HuH-7 (cell line): ENCODE measurements at places on chromosomes 7 and 10.
A peak's percentile ranks its signal among the peaks of the same experiment; 100 is the strongest.

DNA sequence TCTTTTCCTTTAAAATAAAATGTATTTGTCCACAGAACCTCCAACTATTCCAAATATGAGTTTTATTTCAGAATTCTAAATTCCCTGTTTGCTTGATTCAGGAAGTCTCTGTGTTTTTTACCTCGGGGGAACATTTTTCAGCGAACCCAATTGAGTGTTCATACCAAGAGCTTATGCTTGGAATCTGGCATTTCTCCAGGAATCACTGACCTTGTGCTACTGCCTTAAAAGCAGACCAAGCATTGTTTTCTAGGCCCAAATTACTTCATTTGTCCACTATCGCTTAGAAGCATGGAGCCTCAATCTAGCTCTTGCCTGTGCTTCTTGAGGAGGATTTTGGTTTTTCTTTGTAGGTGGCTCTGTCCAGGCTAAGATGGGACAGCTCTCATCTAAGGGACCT lies 59.4 kb downstream of the EBLN1 start:
- no peak for DNase-seq

DNA sequence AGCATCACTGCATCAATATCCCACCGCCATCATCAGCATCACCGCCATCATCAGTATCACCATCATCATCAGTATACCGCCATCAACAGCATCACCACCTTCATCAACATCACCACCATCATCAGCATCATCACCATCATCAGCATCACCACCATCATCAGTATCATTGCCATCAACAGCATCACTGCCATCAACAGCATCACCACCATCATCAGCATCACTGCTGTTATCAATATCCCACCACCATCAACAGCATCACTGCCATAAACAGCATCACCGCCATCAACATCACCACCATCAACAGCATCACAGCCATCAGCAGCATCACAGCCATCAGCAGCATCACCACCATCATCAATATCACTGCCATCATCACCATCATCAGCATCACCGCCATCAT lies 115.8 kb downstream of the RGS10 start:
- DNase-seq = no peak

DNA sequence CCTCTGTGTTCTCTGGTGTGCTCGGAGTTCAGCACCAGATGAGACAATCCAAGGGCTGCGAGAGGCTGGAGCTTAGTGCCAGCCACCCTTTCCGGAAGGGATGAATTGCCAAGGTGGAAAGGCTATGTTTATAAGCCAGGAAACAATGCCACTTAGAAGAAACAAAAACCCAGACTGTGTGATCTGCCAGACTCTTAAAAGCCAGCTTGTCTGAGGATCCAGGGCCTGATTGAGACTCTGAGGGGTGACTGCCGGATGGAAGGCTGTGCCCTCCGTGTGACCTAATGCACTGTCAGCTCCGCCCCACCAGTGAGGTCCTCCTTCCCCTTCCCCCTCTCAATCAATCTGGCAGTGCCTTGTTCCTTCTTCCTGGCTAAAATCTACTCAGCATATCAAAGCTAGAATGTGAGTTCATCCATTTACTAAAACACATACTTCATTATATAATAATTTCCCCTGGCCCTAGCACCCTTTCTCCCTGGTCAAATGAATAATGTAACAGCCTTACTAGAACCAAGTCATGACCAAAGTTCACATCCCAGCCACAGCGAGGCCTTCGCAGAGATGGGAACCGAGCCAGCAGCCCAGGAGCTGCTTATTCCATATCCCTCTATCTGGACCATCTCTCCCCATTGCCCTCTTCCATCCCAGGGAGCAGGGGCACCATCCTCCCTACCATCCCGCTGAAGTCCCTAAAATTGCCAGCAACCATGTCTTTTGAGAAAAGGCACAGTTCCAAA lies 25.5 kb downstream of the FAM107B start:
- DNase-seq = peak; percentile 18

- no peak for DNase-seq
These were observed 218.3 kb downstream of the TRIL start for GRCh38 chr7:28739826-28740225.

DNA sequence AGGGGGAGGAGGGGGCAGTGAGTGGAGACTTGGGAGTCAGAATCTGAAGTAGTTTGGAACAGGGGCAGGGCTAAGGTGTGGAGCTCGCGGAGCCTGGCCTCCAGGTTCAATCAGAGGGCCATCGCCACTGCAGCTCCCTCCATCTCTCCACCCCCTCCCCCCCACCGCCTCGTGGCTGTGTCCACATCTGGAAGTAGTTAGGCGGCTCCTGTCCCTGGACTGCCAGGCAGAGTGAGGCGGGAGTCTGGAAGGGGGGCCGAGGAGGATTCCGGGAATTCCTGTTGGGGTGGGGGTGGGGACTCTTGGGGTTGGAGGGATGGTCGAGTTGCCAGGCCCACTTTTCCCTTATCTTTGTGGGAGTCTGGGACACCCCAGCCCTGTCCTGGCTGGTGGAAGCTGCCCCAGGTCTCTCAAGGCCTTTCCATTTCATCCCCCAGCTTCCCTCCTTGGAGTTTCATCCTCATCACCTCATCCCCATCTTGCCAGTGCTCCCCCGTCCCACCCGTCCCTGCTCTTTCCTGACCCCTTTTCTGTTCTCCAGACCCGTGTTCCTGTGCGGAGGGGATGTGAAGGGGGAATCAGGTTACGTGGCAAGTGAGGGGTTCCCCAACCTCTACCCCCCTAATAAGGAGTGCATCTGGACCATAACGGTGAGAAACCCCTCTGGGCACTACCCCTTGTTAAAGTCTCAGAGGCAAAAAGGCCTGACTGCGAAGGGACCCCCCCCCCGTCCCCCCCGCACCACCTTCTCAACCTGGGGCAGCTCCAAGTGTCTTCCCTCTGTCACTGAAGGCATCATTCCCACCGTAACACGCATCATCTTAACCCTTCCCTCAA lies 944 bp downstream of the PCOLCE start:
- DNase-seq = no peak

- DNase-seq = no peak
These were observed 32.3 kb downstream of the AGR3 start for GRCh38 chr7:16849296-16850148.

- DNase-seq = no peak
These were observed 32.4 kb downstream of the UNC5B start for GRCh38 chr10:71244431-71245419.

GRCh38 chr10:121069061-121069850 lies 218.1 kb downstream of the WDR11 start:
- no peak for DNase-seq

GRCh38 chr7:82255706-82256105 lies 187.9 kb downstream of the CACNA2D1 start:
- no peak for DNase-seq

- peak; percentile 64 for DNase-seq
These were observed 1.2 kb downstream of the JAZF1 start for GRCh38 chr7:28179120-28180030.

GRCh38 chr10:14302035-14302434 lies 28.7 kb downstream of the FRMD4A start:
- DNase-seq = no peak

GRCh38 chr7:26153241-26153822 lies 1.3 kb downstream of the NFE2L3 start:
- no peak for DNase-seq

DNA sequence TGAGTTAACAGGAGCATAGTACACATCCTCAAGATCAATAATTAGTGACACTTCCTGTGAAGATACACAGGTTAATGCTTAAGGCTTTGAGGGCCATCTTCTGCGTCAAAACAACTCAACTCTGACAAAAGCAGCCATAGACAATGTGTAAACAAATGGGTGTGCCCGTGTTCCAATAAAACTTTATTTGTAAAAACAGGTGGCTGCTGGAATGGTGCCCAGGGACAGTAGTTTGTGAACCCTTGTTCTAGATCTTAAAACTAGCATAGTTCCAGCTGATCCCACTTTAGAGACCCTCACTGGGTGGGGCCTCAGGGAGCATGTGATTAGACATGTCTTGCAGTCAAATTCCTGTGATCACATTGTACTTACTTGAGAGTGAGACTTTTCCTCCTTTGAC lies 7.8 kb downstream of the OR2A14 start:
- no peak for DNase-seq

- no peak for DNase-seq
These were observed 331.0 kb upstream of the MGMT start for GRCh38 chr10:129136074-129136473.

- DNase-seq = no peak
These were observed 129.5 kb downstream of the SDK1 start for GRCh38 chr7:3430588-3430987.

DNA sequence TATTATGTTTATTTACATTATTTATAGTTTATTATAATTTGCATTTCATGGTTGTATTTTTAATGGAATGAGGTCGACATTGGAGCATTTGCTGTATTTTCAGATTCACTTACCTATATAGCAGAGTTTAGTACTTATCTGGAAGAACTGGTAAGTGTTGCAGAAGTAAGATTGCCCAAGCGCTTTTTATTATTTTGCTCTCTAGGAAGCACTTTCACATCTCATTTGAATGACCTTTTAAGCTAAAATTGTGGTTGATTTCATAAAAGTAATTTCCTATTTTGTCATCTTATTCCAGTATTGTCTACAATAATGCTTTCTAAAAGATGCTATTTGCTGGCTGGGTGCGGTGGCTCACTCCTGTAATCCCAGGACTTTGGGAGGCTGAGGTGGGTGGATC lies 28.6 kb downstream of the SEC61A2 start:
- no peak for DNase-seq

GRCh38 chr7:12111422-12112405 lies 99.4 kb upstream of the TMEM106B start:
- DNase-seq = peak; percentile 49

DNA sequence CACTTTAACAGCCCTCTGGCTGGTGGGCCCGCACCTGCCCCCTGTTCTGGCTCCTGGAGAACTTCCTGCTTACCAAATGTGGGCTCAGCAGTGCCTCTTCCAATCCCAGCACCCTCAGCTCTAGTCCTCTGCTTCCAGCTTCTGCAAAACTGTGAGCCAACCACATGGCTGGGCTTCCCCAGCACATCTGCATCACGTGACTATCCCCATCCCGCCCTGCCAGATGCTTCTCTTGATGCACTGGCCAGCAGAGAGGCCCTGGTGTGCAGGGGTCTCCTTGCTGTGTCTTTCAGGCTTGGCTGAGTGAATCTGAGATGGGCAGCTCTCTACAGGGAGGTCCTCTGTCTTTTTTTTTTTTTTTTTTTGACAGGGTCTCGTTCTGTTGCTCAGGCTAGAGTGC lies 43.8 kb upstream of the DMBT1 start:
- DNase-seq = no peak

DNA sequence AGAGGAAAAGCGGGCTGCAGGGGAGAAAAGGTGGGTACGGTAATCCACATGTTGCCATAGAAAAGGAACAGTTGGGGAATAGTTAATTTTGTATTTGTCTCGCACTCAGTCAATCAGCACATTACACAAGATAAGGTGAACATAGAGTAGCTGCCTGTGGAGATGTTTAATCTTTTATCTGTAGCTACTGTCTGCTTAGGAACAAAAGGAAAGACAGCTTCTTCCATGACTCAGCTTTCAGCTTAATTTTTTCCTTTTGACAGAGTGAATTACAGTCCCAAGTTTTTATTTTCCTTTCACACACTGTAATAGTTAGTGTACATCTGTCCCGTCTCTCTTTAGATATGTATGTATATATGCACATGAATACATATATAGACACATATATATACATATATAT lies 39.3 kb upstream of the PODXL start:
- no peak for DNase-seq

- no peak for DNase-seq
These were observed 12.7 kb upstream of the SNX8 start for GRCh38 chr7:2326951-2327350.

DNA sequence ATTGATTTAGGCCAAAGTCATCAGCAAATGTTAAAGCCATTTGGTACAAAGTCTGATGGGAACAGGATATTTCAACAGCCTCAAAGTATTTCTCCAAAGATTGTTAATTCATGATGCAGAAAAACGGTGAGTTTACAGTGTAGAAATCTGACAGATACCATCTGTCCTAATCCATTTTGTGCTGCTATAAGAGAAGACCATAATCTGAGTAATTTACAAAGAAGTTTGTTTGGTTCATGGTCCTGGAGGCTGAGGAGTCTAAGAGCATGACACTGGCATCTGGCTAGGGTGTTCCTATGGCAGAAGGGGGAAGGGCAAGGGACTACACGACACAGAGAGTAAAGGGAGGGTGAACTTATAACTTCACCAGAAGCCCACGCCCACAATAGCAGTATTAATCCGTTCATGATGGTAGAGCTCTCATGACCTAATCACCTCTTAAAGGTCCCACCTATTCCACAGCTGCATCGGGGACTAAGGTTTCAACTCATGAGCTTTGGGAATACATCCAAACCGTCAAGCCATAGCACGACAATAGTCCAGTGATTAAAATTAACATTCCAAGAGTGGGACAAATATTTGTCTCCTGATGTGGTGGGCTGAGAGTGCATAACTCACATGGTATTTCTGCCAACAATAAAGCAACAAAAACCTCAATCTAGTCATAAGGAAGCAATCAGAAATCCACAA lies 298.6 kb upstream of the AKR1E2 start:
- DNase-seq = no peak
